ENCODE measurements at places on chromosomes 11 and 22. TPM values are rescaled to one million over a fixed set of nuclear protein-coding genes. Genes with fewer than 3 reads are reported as not detected.

TIGD3 gene
- not detected for total RNA-seq

USH1C gene
- 4.3 TPM for total RNA-seq

GRCh38 chr11:2889362-2890273 is 4.0 kb upstream of the CDKN1C start:
- no peak for DNase-seq

DNA sequence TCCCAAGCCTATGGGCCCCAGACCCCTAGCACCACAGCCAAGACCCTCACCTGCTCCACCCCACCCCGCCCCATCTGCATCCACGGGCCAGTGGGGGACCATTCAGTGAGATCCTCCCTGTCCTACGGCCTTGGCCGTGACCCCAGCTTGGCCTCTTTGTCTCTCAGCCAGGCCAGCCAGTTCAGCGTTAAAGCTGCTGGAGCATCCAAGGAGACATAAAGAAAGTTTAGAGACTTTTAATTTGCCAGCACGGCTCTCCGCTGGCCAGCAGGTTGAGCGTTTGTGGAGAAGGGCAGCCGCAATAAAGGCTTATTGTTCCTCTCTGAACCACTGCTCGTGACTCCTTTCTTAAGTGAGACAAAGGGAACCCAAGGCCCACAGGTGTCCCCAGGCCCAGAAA is 49.3 kb upstream of the LMO1 start:
- DNase-seq = no peak

OR51B4 gene
- not detected for total RNA-seq

DNA sequence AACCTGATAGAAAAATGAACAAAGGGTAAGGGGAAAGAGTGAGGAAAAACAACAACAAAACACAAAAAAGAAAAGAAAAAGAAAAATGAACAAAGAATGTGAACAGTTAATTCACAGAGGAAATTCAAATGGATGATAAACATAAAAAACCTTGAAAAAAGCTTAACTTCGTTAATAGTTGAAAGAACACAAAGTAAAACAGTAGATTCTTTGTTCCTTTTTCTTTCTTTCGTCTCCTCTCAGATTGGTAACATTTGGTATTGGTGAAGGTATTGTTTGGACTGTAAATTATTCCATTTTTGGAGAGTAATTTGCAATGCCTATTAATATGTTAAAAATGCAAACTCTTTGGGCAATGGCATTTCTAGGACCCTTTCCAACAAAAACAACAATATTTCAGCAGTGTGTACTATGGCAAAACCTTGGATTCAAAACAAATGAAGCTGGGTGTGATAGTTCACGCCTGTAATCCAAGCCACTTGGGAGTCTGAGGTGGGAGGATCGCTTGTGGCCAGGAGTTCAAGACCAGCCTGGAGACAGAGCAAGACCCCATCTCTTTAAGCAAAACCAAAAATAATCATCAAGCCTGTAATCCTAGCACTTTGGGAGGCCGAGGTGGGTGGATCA is 3.3 kb upstream of the BACE1 start:
- DNase-seq = no peak

GRCh38 chr11:76769645-76770586 is 13.2 kb upstream of the TSKU start:
- no peak for DNase-seq

All from tongue (tissue), 3 donors.